Transverse colon (tissue), 4 donors: ENCODE measurements at places on chromosomes 12 and 14.

DNA sequence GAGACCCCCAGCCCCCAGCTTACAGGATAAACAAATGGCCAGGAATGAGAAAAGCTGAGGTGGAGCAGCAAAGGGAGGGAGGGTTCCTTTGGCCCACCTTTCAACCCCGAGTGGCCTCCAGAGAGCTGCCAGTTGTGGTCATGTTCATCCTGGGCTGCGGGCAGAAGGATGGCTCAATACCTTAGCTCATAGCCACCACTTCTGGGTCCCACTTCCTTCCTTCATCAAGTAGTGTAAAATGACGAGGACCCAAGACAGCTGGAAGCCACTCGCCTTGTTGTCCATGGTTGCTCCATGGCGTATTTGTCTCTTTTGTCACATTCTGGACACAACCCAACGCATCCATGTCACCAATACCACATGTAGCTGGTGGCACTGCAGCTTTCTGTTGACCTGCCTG is 24.2 kb downstream of the CRACR2A start:
- DNase-seq: no peak

- DNase-seq: no peak
Measured at GRCh38 chr12:106418970-106419369, 61.4 kb downstream of the POLR3B start.

DNA sequence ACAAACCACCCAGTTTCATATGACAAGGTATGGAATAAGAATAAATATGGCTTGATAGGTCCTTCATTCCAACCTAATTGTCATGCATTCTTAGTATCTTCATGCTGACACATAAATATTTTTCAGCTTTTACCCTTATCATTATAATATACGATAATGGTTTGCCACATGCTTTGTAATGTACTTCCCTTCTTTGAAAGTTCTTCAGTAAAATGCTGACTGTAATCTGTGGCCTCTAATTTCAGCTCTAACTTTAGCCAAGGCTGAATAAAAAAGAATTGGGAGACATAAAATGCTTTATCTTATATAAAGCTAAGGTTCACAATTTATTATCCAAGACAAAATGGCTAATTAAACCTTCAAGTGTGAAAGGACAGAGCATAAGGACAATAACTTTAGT is 2.6 kb upstream of the MAP4K5 start:
- no peak for DNase-seq

DNA sequence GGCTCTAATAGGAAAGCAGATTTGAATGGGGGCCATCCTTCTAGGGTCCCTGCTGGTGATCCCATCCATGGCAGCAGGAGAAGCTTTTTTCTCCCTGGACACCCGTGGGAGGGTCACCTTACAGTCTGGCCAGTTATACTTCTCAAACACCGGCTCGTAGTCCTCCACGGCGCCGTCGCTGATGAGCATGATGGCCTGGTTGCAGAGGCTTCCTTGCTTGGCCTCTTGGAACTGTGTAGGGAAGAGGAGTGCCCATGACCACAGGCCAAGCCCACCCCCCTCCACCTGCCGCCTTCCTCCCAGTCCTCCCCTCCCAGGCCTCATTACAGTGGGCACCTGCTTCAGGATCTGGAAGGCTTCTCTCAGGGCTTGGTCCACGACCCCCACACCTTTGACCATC is 33.8 kb downstream of the CACNA2D4 start:
- no peak for DNase-seq

GRCh38 chr12:105229371-105229770 is 6.6 kb downstream of the APPL2 start:
- no peak for DNase-seq
